ENCODE measurements at places on chromosomes 2 and 18.

DNA sequence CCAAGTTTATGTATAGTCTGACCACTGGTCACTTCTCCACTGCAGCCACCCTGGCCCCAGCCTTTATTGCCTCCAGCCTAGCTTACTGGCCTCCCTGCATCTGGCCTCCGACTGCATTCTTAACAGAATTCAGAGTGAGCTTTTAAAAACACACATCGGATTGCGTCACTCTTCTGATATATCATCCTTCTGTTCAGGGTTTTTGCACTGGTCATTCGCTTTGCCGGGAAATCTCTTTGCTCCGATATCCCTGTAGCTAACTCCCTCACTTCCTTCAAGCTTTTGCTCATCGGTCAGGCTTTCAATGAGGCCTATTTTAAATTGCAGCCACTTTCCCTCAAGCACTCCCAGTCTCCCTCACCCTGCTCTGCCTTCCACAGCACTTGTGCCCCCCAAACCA, 101.6 kb upstream of the DLX2 start:
- DNase-seq = no peak

- no peak for DNase-seq
Measured at GRCh38 chr2:38818565-38818964, 40.6 kb downstream of the GEMIN6 start.

- no peak for DNase-seq
Measured at GRCh38 chr18:63505566-63506335, 29.0 kb downstream of the SERPINB5 start.

- DNase-seq = no peak
Measured at GRCh38 chr2:17515652-17516051, 2.6 kb downstream of the RAD51AP2 start.

DNA sequence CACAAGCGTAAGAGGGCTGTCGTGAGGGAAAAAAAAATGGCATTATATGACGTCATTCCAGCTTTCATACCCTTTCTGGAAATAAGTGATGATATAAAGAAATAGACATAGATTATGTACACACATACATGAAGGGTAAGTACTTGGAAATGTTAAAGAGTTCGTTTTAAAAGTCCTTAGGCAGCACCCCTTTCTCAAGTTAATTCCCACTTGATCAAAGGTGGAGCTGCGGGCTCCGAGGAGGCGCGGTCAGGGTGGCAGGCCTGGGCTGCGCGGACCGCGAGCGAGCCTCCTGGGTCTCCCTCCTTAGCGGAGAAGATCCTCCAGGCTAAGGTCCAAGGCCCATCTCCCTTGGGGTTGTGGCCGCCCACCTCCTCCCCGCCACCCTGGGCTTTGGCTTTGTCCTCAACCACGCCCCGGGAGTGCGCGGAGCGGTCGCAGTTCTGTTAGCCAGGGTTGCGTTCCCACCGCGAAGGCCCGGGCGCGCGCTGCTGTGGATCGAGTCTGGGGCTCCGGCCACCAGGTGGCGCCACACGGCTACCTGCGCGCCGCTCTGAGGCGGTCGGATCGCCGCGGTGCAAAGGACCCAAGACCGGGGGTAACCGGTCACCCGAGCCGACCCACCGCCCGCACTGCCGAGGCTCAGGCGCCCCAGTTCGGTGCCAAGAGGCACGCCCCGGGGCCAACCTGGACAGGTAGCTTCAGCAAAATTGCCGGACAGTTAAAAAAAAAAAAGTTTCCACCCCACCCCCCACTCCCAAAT, 66.8 kb downstream of the HNRNPLL start:
- peak; percentile 43 for DNase-seq

GRCh38 chr2:29525921-29526320, 395.5 kb downstream of the ALK start:
- DNase-seq = no peak

DNA sequence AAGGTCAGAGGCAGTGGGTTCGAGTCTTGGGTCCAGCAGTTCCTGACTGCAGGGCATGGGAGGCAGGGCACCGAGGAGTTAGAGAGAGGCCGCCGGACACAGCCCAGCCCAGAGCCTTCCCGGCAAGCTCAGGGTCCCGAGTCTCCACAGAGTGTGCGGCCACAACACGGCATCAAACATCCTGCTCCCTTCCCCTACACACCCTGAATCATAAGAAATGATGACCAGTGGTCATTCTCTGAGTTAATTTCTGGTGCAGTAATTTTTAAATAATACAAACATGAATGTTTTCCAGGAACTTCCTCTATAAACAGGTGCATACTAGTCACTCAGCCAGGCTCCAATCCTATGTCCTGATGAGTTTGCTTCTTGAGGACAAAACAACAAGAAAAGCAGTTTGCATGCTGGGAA, 118.0 kb downstream of the PXDN start:
- DNase-seq = no peak

GRCh38 chr2:71423817-71424420, 29.4 kb upstream of the DYSF start:
- no peak for DNase-seq

- no peak for DNase-seq
Measured at GRCh38 chr2:190053426-190053825, 9.1 kb downstream of the MSTN start.

- no peak for DNase-seq
Measured at GRCh38 chr2:66436581-66437001, 1.7 kb downstream of the MEIS1 start.

DNA sequence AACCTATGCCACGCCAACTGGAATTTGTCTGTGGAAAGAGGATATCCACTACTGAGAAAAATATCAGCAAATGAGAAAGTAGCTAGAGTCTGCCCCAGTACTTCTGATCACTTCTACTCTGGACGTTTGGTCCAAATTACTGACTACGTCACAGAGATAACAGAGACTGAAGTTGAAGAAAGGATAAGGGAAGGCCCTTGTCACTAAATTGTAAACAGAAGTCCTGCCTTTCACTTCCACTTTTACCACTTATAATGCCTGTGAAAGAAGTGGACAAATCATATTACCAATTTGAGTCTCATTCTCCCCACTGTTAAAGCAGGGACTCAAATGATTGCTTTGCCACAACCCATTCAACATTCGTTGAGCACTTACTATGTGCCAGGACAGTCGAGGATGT, 173.9 kb upstream of the ERBB4 start:
- DNase-seq = no peak

DNA sequence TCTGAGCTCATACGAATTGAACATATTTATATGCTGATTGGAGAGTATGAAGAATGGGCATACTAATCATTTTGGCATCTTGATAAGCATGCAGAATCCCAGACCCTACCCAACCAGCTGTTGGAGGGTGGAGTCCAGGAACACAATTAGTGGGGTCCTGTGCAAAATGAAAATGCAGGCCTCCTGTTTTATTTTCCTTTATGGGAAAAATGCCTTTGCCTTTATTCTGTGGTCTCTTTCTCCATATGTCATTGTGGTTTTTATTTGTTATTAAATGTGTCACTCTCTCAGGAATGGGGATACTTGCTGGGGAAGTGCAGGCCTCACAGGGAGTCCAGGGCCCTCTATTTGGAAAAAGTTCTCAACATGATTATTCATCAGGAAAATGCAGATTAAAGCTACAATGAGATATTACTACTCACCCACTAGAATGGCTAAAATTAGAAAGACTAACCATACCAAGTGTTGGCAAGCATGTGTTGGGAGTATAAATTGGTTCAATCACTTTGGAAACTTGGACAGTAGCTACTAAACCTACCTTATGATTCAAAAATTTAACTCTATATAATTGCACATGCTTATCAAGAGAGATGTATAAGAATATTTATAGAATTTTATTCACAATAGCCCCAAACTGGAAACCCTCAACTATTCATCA, 223.1 kb upstream of the FBXO11 start:
- no peak for DNase-seq

DNA sequence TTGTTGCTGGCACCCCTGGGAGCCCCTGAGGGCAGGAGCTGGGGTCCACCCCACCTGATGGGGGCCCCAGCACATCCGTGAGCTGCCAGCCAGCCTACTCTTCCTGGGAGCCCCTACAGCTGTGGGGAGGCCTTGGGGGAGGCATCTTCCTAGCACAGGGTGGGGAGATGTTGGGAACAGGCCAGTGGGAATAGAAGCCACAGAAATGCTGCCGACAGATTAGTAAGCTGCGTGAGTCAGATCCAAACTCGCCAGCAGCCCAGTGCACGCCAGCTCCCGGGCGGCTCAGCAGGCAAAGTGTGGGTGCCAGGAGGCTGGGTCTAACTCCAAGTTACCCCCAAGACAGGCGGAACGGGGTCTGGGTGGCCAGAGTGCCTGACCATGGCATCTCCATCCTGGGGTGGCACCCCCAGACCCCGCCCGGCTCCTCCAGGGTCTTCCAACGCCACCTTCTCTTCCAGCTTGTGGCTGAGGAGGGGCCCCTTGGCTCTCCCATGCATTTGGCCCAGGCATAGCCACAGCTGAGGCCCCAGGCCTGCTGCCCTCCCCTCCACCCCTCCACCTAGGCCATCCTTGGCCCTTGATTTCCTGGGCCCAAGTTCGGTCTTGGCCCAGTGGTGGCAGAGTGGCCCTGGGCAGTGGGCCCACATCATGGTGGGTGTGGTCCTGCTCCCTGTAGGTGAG, 15.3 kb downstream of the CROCC2 start:
- no peak for DNase-seq

DNA sequence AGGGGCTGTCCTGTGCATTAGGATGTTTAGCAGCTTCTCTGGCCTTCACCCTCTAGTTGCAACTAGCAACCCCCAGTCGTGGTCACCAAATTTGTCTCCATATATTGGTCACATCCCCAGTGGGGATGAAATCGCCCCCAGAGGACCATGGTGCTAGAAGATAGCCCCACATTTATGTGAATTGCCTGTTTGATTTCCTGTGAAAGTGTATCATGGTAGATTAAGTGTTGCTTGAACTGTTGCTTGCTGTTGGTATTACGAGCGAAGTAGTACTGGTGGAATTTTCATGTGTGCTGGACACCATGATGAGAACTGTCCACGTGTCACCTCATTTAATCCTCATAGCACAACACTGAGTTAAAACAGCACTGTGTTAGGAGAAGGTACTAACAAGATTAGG, 59.4 kb downstream of the TSPYL6 start:
- DNase-seq = no peak

GRCh38 chr2:99637159-99637697, 147.4 kb upstream of the REV1 start:
- no peak for DNase-seq

GRCh38 chr2:111705239-111705638, 178.8 kb downstream of the ANAPC1 start:
- no peak for DNase-seq

- no peak for DNase-seq
Measured at GRCh38 chr18:60064271-60064670, 164.5 kb downstream of the PMAIP1 start.

- no peak for DNase-seq
Measured at GRCh38 chr2:151091583-151091982, 170.1 kb downstream of the RBM43 start.

- no peak for DNase-seq
Measured at GRCh38 chr2:121212661-121213325, 72.2 kb downstream of the TFCP2L1 start.

DNA sequence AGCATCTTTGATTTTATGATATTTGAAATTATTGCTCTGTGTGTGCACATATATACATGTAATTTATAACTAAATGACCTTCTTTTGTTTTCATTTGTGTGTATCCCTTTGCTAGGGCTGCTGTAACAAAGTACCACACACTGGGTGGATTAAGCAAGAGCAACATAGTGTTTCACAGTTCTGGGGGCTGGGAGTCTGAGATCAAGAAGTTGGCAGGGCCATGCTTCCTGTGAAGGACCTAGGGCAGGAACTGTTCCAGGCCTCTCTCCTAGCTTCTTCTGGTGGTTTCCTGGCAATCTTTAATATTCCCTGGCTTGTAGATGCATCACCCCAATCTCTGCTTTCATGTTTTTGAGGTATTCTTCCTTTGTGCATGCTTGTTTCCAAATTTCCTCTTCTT, 1043.9 kb downstream of the TSN start:
- no peak for DNase-seq

DNA sequence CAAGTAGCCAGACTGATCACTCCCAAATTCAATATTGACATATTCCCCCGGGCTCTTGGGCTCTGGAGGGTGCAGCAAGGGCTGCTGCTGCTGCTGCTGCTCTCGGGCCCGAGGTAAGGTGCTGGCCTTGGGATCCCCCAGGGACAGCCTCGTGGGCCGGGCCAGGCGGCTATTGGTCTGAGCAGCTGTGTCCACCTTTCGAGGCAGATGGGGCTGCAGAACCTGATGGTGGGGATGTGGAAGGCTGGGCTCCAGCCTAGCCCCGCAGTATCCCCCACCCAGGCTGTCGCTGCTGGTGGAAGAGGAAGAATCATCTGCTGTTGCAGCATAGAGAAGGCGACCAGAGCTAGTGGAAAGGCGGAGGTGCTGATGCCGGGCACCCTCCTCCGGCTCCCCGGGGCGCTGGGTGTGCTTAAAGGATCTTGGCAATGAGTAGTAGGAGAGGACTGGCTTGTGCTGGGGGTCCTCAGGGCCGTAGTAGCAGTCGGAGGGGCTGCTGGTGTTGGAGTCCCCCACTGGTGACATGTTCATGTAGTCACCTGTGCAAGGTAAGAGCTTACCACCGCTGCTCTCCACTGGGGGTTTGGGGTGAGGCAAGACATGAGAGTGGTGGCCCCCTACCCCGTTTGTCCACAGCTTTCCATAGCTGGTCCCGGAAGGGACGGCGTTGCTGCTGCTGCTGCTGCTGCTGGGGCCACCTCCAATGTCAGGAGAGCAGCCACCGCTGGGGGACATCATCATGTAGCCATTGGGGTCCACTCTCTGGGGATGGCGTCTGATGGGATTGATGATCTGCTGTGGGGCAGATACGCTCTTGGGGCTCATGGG, 3.4 kb downstream of the IRS1 start:
- no peak for DNase-seq

DNA sequence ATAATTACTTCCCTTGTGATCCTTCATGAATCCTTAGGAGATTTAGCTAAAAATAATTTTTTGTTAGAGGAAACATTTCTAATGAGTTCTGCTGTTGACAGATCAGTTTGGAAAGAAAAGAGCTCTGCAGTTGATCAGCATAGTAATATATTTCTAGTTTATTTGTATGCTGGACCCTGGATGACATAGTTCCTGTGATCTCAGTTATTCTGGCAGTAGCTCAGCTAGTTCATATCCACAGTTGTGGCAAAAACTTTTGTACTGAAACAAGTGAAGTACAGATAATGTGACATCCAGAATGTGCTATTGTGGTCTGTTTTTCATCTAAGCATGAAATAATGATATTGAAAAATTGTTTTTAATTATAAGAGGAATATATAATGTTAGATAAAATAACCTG, 33.7 kb downstream of the ABI2 start:
- DNase-seq = no peak

GRCh38 chr2:38735999-38736320, 15.2 kb downstream of the SRSF7 start:
- DNase-seq = no peak

GRCh38 chr2:35741556-35741955, 614.0 kb upstream of the CRIM1 start:
- DNase-seq = no peak

GRCh38 chr2:31996571-31997150, 14.1 kb downstream of the MEMO1 start:
- DNase-seq = no peak

GRCh38 chr2:68027959-68028358, 34.8 kb downstream of the C1D start:
- DNase-seq = no peak

DNA sequence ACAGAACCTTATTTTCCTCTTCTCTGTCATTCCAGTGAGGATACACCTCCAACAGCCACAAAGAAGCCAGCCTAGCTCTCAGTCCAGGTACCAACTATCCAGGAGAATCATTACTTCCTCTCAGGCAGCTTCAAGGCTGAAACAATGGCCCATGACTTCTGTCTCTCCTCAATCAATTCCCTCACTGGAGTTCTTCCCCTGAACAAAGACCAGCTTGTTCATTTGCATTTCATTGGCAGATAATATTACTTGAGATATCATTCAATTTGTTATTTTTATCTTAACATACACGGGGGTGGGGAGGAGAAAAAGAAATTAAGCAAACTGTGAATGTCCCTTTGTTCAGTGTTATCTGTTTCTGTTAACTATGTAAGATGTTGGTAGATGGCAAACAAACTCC, 44.0 kb downstream of the CCDC141 start:
- no peak for DNase-seq
